Fibroblast of skin of right quadriceps (primary cell): ENCODE measurements at places on chromosomes 7 and 10.

GRCh38 chr7:100212631-100213286 is 7.0 kb upstream of the PVRIG start:
- DNase-seq = no peak

DNA sequence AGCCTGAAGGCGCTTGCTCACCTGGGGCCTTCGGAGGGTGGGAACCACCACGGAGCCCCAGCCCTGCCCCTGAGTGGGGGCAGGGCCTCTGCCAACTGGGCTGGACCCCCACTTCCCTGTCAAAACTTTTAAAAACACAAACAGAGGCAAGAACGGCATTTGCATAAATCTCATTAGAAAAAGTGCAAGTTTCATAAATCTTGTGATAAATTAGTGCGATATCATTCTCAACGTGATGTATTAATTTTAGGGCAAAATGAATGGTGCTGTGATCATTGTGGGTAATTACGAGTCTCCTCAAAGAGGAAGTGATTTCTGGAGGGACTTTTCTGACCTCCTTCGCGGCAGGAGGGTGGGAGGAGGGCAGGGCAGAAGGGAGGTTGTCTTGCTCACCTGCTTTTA is 98.3 kb downstream of the CDH23 start:
- no peak for DNase-seq

- DNase-seq = no peak
Observed at GRCh38 chr7:121383235-121383910, 12.7 kb downstream of the FAM3C start.

GRCh38 chr10:29386342-29386999 is 97.6 kb downstream of the LYZL1 start:
- peak; percentile 48 for DNase-seq

DNA sequence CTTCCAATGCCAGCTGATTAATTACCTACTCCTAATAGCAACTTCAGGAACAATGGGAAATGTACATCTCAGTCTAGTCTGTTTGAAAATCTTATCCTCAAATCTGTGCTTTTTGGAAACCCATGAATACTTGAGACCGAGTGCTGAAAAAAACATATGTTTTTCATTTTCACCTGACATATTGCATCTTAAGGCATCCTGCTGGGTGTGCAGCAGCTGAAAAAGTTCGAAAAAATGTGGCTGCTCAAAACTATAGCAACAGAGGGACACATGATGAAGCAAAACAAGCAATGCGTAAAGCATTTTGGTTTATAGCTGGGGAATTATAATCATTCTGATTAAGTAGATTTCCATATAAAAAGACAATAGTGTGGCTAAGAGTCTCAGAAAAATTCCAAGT is 218.0 kb downstream of the CREB5 start:
- DNase-seq = peak; percentile 85

- no peak for DNase-seq
Observed at GRCh38 chr10:117472872-117473271, 69.7 kb upstream of the EMX2 start.

- DNase-seq = peak; percentile 90
Observed at GRCh38 chr7:106609416-106609815, 51.5 kb downstream of the CCDC71L start.

GRCh38 chr10:74307061-74307651 is 156.1 kb downstream of the ADK start:
- DNase-seq = no peak

DNA sequence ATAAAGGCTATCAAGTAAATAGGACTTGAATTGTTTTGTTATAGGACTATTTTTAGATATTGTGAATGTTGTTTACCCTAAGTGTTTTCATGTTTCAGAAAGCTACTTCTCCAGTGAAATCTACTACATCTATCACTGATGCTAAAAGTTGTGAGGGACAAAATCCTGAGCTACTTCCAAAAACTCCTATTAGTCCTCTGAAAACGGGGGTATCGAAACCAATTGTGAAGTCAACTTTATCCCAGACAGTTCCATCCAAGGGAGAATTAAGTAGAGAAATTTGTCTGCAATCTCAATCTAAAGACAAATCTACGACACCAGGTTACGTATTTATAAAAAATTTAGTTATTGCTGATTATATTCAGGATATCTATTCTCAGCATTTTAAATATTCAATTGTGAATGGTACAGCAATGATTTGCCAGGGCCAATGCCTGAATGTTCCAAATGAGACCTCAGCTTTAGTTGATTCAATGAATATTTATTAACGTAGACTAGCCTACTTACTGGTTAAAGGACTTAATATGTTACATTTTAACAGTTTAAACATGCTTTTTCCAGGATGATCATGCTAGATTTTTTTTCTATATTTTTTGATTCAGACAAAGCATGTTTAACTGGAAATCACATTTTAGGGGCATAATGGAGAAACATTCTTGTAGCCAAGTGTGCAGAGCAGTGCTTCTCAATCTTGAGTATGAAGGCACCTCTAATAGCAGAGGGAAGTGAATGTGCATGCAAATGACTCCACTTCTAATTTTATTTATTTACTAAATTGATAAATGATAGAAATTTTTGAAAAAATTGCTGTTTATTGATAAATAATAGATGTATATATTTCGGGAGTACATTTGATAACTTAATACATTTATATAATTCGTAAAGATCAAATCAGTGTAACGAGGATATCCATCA is 18.2 kb downstream of the ANLN start:
- DNase-seq = no peak

DNA sequence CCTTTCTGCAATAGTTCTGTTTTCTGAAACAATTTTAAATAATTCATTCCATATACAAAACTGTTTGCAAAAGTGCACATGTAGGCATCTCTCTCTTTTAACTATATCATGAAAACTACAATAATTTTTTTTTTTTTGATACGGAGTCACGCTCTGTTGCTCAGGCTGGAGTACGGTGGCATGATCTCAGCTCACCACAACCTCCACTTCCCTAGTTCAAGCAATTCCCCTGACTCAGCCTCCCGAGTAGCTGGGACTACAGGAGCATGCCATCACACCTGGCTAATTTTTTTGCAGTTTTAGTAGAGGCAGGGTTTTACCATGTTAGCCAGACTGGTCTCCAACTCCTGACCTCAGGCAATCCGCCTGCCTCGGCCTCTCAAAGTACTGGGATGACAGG is 44.0 kb upstream of the SEMA3A start:
- DNase-seq = no peak

GRCh38 chr10:71457908-71458307 is 61.2 kb downstream of the CDH23 start:
- DNase-seq = no peak

GRCh38 chr10:31624611-31625010 is 304.0 kb downstream of the ARHGAP12 start:
- no peak for DNase-seq
